Kidney (tissue), 22 donors: ENCODE measurements at places on chromosomes 7 and 10.

- H3K4me1 ChIP-seq: peaks cover 5% of the 10 kb centered on the region
- no peaks in the 10 kb centered on the region for H3K36me3 ChIP-seq
- no peak overlapping the region for H3K27ac ChIP-seq
- no peaks in the 10 kb centered on the region for H3K27me3 ChIP-seq
- DNase-seq: no peak
- H3K4me3 ChIP-seq: no peak overlapping the region
These were observed 35.9 kb upstream of the GJD4 start for GRCh38 chr10:35569111-35569707.

- no peak overlapping the region for H3K4me3 ChIP-seq
- DNase-seq: no peak
- no peaks in the 10 kb centered on the region for H3K36me3 ChIP-seq
- H3K4me1 ChIP-seq: no peaks in the 10 kb centered on the region
- no peak overlapping the region for H3K27ac ChIP-seq
These were observed 6.3 kb upstream of the SNX13 start for GRCh38 chr7:17946591-17946990.

DNA sequence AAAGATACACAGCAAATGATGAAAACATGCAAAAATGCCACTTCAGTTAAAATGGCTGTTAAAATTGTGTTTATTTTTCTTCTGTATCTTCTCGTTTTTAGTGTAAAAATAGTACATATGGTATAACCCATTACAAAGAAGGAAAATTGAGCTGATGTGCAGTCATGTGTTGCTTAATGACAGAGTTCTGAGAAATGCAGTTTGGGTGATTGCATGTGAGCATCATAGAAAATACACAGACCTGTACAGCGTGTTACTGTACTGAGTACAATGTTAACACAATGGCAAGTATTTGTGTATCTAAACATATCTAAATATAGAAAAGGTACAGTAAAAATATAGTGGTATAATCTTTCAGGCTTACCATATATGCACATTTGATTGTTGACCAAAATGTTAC lies 7.3 kb downstream of the DMTF1 start:
- no peak overlapping the region for H3K4me3 ChIP-seq
- H3K36me3 ChIP-seq: peaks cover 4% of the 10 kb centered on the region
- H3K27me3 ChIP-seq: no peaks in the 10 kb centered on the region
- no peaks in the 10 kb centered on the region for H3K4me1 ChIP-seq

DNA sequence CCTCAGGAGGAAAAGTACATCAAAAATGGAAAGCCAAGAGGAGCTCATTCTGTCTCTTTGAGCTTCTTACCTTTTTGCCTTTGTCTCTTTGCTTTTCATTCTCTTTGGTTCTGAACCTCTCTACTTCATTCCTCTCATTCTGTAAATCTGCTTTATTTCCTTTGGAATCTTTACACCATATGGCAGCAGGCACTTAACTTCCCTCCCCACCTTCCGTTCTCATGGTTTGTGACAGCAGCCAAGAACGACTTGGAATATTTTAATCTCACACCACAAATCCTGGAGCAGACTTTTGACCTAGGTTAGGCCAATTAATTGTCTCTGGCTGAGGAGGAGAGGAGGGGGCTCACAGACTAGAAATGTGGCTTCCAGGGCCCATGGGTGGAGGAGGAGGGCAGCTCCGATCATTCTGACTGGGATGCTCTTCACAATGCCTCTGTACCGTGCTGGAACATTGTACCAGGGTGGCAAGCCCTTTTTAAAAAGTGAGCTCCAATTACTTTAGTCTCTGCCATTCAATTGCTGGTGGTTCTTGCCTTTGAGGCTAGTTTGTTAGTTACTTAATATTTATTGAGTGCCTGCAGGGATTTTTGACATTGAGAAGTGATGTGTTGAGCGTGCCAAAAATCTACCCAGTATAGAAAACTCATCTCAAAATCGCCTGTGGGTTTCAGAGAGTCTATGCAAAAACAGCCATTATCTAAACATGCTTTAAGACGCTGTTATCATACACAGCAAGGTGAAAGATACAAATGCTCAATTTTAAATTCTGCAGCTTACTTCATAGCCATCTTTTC lies 386.6 kb downstream of the DPP6 start:
- H3K27me3 ChIP-seq: no peaks in the 10 kb centered on the region
- H3K4me3 ChIP-seq: no peak overlapping the region
- no peak for DNase-seq
- no peak overlapping the region for H3K27ac ChIP-seq
- no peaks in the 10 kb centered on the region for H3K36me3 ChIP-seq

DNA sequence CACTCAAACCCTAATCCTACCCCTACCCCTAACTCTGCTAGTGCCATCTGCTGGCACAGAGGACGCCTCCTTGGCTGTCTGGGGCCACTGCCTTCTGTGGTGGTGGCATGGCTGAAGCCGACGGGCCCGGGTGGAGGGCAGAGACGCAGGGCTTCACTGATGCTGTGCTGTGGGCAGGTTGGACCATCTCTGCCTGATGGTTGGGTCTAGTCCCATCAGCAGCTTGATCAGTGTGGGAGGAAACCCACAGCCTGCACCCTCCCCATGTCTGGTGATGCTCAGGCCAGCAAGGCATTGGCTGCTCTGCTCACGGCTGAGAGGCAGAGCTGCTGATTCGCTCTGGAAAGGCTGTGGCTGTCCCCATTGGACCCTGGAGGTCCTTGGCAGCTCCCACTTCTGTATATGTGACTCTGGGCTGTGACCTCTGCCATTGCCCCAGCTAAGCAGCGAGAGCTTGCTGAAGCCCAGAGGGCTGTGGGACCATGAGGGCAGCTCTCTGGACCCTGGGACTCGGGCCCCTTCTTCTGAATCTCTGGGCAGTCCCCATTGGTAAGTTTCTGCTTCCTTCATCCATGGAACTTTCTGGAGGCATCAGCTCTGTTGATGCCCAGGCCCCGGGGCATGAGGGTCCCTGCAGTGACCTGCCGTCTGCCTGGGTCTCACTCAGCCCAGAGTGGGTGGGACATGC lies at the start of gene SCART1:
Gene SCART1 (plus strand): TSS at position 430 of the 688 bp plus-strand sequence. CDS start 53 bp downstream, at position 483.
- no peaks in the 10 kb centered on the region for H3K36me3 ChIP-seq
- no peak within 1 kb of the TSS for H3K4me3 ChIP-seq
- no peak within 1 kb of the TSS for H3K27ac ChIP-seq
- H3K4me1 ChIP-seq: no peaks in the 10 kb centered on the region
- H3K27me3 ChIP-seq: no peaks in the 10 kb centered on the region
- no peak for DNase-seq

GRCh38 chr7:69845721-69846495 lies 247.6 kb downstream of the AUTS2 start:
- H3K27ac ChIP-seq: no peak overlapping the region
- H3K4me3 ChIP-seq: no peak overlapping the region
- no peaks in the 10 kb centered on the region for H3K36me3 ChIP-seq
- no peaks in the 10 kb centered on the region for H3K4me1 ChIP-seq

- no peak overlapping the region for H3K27ac ChIP-seq
- no peaks in the 10 kb centered on the region for H3K27me3 ChIP-seq
- H3K4me1 ChIP-seq: no peaks in the 10 kb centered on the region
- no peaks in the 10 kb centered on the region for H3K36me3 ChIP-seq
These were observed 297.9 kb downstream of the DGKB start for GRCh38 chr7:14604606-14605005.

DNA sequence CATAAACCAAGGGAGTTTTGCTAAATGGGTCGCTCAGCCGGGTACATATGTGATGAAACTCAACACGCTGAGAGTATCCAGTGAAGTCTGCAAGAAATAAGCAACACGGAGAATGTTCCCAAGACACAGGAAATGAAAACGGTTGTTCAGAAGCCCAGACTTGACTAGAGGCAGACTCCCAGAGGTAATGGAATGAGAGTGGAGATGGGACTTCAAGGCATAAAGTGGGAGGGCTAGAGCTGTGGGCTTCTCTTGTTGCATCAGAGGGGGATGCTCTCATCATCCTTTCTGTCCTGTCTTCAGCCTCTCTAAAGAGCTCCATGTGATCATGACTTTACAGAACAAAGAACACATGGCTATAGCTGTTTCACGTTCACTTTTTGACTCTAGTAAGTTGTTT lies 88.3 kb downstream of the BAMBI start:
- no peak overlapping the region for H3K4me3 ChIP-seq
- peaks cover 4% of the 10 kb centered on the region for H3K4me1 ChIP-seq
- no peaks in the 10 kb centered on the region for H3K36me3 ChIP-seq
- H3K27me3 ChIP-seq: no peaks in the 10 kb centered on the region
- DNase-seq: no peak

DNA sequence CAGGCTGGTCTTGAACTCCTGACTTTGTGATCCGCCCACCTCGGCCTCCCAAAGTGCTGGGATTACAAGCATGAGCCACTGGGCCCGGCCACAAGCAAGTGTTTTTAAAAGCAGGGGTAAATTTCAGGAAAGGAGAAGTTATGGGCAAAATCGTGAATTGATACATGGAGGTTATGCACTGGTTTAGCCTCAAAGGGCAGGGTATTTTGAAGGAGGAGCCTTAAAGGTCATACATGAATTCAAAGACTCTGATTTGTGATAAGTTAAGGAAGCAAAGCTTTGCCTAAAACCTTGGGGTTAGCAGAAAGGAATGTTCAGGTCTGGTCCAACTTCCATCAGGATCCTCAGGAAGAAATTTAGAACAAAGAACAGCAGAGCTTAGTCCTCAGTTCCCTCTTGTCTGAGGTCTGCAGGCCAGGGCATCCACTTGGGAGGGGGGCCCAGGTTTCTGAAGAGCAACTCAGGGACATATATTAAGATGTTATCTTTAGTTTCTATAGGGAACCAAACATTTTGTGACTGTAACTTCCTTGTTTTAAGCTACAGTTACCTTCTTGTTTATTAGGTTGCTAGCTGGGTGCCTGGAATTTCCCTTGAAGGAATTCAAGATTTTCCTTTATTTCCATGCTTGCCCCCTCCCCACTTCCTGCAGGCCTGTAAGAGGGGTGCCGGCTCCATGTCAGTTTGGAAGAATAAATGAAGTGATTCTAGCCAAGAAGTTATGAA lies 2.8 kb upstream of the REPIN1 start:
- H3K36me3 ChIP-seq: no peaks in the 10 kb centered on the region
- no peaks in the 10 kb centered on the region for H3K27me3 ChIP-seq
- H3K27ac ChIP-seq: no peak overlapping the region
- peaks cover 5% of the 10 kb centered on the region for H3K4me1 ChIP-seq

DNA sequence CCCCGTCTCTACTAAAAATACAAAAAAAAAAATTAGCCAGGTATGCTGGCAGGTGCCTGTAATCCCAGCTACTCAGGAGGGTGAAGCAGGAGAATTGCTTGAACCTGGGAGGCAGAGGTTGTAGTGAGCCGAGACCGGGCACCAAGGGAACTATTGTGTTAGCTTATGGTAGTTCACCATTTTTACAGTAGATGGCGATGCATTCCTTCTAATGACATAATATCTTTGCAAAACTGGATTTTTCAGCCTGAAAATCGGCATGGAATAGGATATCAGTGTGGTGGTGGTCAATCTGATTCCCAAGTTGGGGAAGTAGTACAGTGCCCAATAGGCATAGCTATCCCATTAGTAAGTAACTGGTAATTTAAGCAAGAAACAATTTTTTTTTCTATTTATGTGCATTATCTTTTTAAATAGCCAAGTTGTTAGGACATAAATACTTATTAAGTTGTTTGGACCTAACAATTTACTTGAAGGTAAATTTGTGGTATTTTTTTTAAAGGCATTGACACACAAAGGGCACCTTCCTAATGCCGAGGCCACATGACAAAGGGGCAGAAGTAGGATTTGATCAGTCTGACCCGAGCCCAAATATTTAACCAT lies 17.6 kb upstream of the IMPDH1 start:
- DNase-seq: no peak
- H3K4me1 ChIP-seq: no peaks in the 10 kb centered on the region

DNA sequence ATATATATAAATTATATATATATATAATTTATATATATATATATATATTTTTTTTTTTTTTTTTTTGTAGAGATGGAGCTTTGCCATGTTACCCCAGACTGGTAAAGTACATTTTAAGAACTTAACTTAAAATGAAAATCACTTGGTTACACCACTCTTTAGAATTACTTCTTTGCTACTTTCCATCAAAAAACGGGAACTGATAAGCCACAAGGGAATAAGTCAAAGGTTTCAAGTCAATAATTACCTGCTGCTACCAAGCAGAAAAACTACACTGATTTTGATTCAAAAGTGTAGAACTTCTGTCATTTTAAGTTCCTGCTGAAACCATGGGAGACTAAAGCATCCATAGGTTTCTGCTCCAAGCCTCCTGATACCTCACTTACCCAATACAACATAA lies 12.2 kb downstream of the PPA1 start:
- no peak overlapping the region for H3K4me3 ChIP-seq
- H3K27me3 ChIP-seq: no peaks in the 10 kb centered on the region
- H3K36me3 ChIP-seq: peaks cover under 1% of the 10 kb centered on the region
- H3K27ac ChIP-seq: no peak overlapping the region

DNA sequence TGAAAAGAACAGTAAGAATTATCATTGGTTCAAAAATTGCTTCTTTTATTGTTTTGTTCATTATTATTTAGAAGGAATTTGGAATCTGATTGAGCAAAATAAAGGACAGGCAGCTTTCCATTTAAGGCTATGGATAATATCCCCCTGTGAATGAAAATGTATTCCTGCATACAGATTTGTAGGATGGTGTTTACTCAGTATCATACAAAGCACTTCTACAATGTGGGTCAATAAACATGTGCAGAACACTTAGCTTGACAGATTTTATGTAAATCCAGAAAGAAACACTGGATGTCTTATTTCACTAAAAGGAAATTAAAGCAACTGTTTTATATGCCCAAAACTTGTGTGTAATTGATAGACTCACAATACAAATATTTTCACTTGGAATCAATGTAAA lies 189.7 kb downstream of the THSD7A start:
- no peaks in the 10 kb centered on the region for H3K27me3 ChIP-seq
- no peak for DNase-seq
- no peak overlapping the region for H3K27ac ChIP-seq

GRCh38 chr10:97102441-97102840 lies 83.3 kb downstream of the SLIT1 start:
- no peak for DNase-seq
- no peak overlapping the region for H3K27ac ChIP-seq
- no peaks in the 10 kb centered on the region for H3K4me1 ChIP-seq
- H3K4me3 ChIP-seq: no peak overlapping the region

GRCh38 chr7:1979591-1980560 lies 252.9 kb downstream of the MAD1L1 start:
- H3K27ac ChIP-seq: no peak overlapping the region
- H3K4me3 ChIP-seq: no peak overlapping the region
- no peaks in the 10 kb centered on the region for H3K4me1 ChIP-seq

- no peak for DNase-seq
- no peak overlapping the region for H3K4me3 ChIP-seq
- H3K4me1 ChIP-seq: no peaks in the 10 kb centered on the region
- H3K27ac ChIP-seq: no peak overlapping the region
- no peaks in the 10 kb centered on the region for H3K36me3 ChIP-seq
These were observed 872.2 kb upstream of the AUTS2 start for GRCh38 chr7:68725843-68726785.

- no peak overlapping the region for H3K27ac ChIP-seq
- no peak for DNase-seq
- no peaks in the 10 kb centered on the region for H3K4me1 ChIP-seq
- no peak overlapping the region for H3K4me3 ChIP-seq
- H3K27me3 ChIP-seq: no peaks in the 10 kb centered on the region
These were observed 254.5 kb downstream of the AHR start for GRCh38 chr7:17552952-17553351.
